Naive thymus-derived CD4-positive, alpha-beta T cell (primary cell): ENCODE measurements at places on chromosomes 6 and 20. TPM values are rescaled to one million over a fixed set of nuclear protein-coding genes. Genes with fewer than 3 reads are reported as not detected.

DNA sequence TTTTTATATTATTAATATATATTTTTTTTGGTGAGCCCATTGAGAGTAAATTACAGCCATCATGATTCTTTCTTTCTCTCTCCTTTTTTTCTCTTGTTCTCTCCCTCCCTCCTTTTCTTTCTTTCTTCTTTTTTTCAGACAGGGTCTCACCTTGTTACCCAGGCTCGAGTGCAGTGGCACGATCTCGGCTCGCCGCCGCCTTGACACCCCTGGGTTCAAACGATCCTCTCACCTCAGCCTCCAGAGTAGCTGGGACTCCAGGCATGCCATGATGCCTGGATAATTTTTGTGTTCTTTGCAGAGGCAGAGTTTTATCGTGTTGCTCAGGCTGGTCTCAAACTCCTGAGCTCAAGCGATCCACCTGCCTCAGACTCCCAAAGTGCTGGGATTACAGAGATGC is 1.6 kb downstream of the CCDC170 start:
- DNase-seq = no peak

GRCh38 chr6:6758915-6759654 is 170.6 kb downstream of the LY86 start:
- peak; percentile 24 for DNase-seq

DNA sequence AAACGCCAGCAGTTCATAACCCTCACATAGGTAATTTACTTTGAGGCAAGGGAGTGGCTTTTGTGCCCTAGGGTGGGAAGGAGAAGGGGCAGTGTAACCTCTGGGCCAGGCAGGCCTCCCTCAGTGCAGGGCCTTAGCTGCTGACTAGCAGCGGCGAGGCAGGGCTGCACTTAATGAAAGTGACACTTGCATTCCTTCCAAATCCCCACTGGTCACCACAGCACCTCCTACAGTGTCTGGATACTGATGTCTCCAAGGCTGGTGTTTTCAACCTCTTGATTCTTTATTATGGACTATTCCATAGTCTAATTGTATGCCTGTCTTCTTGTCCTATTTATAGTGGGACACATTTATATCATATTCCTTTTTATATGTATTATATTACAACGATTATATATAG is 152.7 kb downstream of the LY86 start:
- DNase-seq = no peak

Gene JAG1
- total RNA-seq = not detected

Gene ZSWIM3
- 6.8 TPM for total RNA-seq

Gene FLRT3
- total RNA-seq = not detected

Gene ZSCAN23
- total RNA-seq = 1.9 and 2.4 TPM in 2 replicates
